ENCODE measurements at places on chromosomes 3 and 15. TPM values are rescaled to one million over a fixed set of nuclear protein-coding genes. Genes with fewer than 3 reads are reported as not detected.

GPR160 gene
- 0.64 TPM for polyA plus RNA-seq

SERPINI2 gene
- 0.10 TPM for polyA plus RNA-seq

CLDN18 gene
- polyA plus RNA-seq = 0.03 TPM

GPR176 gene
- polyA plus RNA-seq = 0.90 TPM

AHSG gene
- polyA plus RNA-seq = not detected

ARGFX gene
- not detected for polyA plus RNA-seq

GOLGA6B gene
- not detected for polyA plus RNA-seq

TRH gene
- polyA plus RNA-seq = not detected

SEMA3F gene
- 6.8 TPM for polyA plus RNA-seq

PBRM1 gene
- polyA plus RNA-seq = 7.5 TPM

SPCS1 gene
- polyA plus RNA-seq = 116 TPM

CACNA2D3 gene
- polyA plus RNA-seq = 9.0 TPM

GABRR3 gene
- polyA plus RNA-seq = not detected

AMT gene
- 1.0 TPM for polyA plus RNA-seq

SMAD6 gene
- polyA plus RNA-seq = 3.0 TPM

DNA sequence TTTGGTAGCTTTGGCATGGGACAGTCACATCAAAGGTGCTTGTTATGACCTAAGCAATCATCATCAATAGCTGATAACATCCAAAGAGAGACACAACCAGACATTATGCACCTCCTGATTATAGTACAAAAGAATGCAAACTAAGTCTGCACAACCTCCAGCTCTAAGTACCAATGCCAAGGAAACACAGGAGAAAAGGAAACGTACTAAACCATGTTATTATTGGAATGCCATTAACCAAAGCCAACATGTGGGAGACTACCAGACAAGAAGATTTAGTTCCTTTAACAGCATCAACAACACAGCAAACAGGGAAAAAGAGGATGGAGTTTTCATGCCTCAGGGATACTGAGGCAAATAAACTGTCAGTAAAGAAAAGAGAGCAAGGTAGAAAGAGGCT is 61.4 kb downstream of the CD47 start:
- DNase-seq = no peak

- DNase-seq = peak; percentile 45
Measured at GRCh38 chr15:50182219-50183013, 420 bp downstream of the SLC27A2 start.

DNA sequence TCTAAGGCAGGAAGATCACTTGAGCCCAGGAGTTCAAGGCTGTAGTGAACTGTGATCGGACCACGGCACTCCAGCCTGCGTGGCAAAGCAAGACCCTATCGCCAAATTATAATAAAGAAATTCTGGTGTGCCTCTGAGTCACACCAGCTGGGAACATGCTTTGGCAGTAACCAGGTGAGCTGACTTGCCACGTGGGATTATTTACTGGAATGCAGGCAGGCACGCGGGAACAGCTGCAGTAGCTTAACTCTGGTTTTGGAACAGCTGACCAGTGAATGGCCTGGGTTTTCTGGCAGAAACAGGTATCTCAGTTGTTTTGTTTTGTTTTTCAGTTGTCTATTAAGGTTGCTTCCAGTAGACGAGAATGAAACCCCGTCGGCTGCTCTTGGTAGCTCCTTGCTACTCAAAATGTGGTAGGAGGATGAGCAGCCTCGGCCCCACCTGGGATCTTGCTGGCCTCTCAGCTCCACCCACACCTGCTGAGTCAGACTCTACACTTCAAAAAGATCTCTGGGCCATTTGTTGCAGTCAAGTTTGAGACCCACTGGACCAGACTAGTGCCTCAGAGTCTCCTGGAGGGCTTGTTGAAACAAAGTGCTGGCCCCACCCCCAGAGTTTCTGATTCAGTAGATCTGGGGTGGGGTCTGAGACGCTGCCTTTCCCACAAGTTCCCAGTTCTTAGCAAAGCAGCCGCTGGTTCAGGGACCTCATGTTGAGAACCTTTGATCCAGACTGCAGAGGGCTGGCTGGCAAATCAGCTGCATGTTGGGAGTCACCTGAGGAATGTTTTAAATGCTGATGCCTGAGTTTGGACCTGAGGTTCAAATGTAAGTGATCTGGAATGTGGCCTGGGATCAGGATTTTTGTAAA is 26.6 kb downstream of the IDH2 start:
- DNase-seq = no peak

DNA sequence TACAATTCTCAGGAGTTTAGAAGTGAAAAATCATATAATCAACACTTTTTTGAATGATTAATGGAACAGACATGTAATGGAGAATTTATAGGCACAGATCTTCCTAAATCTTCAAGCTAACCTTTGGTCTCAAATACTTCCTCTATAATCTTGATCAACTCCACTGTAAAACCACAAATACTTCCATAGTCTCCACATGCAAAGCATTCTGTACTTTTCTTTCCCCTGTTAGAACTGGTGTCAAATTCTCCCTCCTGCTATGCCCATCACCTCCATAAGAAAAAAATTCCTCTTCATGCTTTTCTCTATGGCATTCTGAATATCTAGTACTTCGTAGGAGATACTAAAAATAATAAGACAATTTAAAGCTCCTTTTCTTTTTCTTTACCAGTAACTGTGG is 214.3 kb downstream of the ADAMTS9 start:
- no peak for DNase-seq

GRCh38 chr15:85587707-85588411 is 206.9 kb downstream of the KLHL25 start:
- no peak for DNase-seq

- no peak for DNase-seq
Measured at GRCh38 chr3:134707908-134708597, 57.2 kb upstream of the KY start.

DNA sequence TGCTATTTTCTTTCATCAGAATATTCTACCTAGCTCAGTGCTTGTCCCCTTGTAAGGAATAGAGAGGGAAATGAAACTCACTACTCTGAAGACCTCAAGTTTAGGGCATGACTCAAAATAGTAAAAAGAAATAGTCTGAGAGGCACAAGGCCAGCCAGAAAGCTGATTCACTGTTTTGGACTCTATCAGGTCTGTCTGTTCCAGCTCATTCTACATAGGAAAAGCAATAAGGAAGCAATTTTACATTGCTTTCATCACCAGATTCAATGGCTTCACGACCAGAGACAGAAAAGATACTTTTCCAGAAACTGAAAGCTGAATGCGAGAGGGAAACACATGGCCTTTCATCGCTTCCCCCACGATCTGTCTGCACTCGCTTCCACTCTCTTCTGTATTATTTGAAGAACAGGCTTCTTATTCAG is 276.0 kb downstream of the GBE1 start:
- no peak for DNase-seq

GRCh38 chr3:129503471-129504291 is 24.8 kb upstream of the RHO start:
- no peak for DNase-seq

GRCh38 chr15:68556139-68556990 is 22.4 kb upstream of the CORO2B start:
- DNase-seq = no peak

DNA sequence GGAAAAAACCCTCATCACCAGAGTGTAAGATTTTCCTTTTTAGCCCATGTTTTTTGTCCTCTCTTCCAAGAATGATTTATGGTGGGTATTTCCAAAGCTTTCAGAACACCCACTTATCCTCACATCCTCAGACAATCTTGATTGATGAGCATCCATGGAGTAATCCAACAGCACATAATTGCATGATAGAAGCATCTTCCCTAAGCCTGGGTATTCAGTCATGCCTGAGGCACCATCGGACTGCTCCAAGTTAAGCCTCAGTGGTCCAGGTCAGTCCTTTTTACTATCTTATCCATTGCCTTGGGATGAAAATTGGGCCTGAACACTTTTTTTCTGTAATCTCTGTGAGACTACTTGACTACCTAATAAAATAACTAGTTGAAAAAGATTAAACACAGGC is 676.0 kb upstream of the SEMA6D start:
- DNase-seq = no peak

DNA sequence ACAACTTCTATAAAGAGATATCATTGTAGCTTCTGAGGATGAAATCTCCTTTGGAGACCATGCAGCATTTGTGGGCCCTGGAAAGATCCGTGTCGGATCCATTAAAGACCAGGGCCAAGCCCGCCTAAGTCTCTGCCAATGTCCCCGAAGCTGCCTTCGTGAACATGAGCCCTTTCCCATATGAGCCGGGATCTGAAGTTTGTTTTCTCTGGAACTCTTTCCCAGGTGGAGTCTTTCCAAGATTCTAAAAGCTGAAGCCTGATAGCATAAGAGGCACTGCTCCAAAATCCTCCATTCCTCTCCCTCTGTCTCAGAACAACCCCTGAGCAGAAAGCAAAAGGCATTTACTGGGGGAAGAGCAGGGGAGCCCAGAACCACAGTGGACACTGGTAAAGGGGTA is 274.6 kb downstream of the NTRK3 start:
- no peak for DNase-seq

- no peak for DNase-seq
Measured at GRCh38 chr15:66993874-66994696, 71.3 kb upstream of the SMAD3 start.

DNA sequence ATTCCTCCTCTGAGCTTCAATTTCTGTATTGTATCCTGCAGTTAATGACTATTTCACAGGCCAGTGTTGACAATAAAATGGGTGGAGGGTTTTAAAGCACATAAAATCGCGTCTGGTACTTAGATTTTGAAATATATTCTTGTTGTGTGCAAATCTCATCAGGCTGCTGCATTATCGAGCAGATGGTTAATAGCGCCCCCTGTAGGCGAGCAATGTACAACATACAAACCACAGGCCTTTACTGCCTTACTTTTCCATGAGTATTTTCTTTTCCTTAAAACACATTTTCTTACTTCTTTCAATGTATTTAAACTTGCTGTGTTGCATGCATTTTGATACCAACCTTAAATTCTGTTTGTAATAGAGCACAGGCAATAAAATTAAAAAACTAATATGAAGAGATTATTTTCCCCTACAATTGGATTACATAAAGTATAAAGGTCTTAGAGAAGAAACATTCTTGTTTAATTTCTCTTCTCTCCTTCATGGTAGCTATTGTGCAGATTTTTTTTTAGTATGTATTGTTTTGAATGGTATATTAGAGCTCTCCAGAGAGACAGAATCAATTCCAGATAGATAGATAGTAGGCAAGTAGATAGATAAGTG is 608.4 kb downstream of the CADM2 start:
- no peak for DNase-seq

GRCh38 chr3:122612696-122613095 is 35.2 kb downstream of the PARP15 start:
- DNase-seq = no peak

DNA sequence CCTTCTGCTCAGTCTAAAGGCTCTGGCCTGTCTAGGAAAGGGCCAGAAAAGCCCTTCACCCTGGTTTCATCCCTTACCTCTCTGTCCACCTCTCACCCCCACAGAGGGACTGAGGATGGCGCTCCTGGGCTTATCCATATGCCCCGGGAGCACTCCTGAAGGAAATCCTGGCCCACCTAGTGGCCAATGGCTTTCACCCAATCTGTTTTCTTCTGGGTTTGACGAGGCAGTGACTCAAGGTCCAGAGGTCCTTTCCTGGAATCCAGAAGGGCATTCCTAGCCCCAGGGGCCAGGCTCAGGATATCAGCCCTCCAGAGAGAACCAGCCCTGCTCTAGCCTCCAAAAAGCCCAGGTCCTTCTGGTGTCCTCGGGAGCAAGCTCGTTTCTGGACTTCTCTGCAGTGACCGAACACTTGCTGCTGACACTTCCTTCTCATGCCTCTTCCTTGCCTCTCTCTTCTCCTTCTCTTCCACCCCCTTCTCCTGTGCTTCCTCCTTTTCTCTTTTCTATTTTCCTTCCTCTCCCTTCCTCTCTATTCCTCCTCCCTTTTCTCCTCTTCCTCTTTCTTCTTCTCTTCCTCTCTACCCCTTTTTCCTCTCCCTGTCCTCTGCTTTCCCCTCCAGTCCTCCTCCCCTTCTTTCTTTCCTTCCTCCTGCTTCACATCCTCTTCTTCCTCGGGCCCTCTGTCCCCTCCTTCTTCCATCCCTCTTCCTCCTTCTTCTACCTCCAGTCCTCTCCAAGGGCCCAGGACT is 59.6 kb downstream of the RHCG start:
- DNase-seq = no peak

GRCh38 chr3:81549388-81549787 is 212.1 kb downstream of the GBE1 start:
- DNase-seq = no peak

DNA sequence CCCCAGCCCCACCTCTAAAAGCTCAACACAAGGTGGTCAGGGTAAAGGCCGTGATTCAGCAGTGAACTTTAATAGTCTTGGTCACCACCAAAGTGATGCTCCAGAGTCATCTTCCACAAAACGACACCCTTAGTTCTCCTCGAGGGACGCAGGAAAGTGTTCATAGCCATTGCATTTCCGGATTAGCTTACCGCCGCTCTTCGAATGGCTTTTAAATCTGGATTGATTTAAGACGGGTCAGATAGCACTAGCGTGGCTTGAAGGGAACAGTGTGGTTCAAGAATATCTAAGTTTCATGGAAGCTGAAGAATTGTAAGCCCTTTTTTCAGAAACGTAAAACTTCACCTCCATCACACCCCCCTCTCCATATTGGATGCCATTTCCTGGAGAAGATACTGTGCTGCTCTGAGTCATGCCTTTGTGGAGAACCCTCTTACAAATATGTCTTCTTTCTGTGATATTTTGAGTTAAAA is 829 bp downstream of the RNF7 start:
- no peak for DNase-seq

GRCh38 chr3:13876451-13877100 is 3.3 kb downstream of the WNT7A start:
- no peak for DNase-seq

- DNase-seq = peak; percentile 69
Measured at GRCh38 chr15:33700695-33701303, 267.5 kb upstream of the CHRM5 start.

- peak; percentile 79 for DNase-seq
Measured at GRCh38 chr15:81229586-81229985, 32.9 kb downstream of the IL16 start.

DNA sequence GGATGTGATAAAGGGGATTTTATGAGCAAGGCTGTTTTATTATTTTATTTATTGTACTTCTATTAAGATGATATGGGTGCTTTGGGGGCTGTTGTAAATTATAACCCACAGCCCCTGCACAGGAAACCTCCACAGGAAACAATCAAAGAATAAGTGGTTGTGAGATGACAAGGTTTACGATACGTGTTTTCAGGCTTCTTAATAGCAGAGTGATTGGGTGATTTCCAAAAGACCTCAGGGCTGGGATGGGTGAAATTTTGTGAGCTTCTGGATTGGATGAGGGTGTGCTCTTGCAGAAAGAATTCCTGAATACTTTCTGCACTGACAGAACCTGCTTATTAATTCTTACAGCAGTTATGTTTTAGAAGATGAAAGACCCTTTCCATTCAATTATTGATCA is 21.4 kb downstream of the CHL1 start:
- no peak for DNase-seq

GRCh38 chr3:14555835-14556234 is 15.7 kb upstream of the GRIP2 start:
- peak; percentile 52 for DNase-seq

GRCh38 chr3:99498550-99499234 is 139.7 kb upstream of the COL8A1 start:
- DNase-seq = no peak

- no peak for DNase-seq
Measured at GRCh38 chr3:139234491-139234890, 109.3 kb upstream of the MRPS22 start.

GRCh38 chr3:123642957-123643330 is 58.1 kb upstream of the HACD2 start:
- no peak for DNase-seq

Data from psoas muscle (tissue), 8 donors.